Thoracic aorta (tissue), 2 donors: ENCODE measurements at places on chromosomes 16 and 17.

DNA sequence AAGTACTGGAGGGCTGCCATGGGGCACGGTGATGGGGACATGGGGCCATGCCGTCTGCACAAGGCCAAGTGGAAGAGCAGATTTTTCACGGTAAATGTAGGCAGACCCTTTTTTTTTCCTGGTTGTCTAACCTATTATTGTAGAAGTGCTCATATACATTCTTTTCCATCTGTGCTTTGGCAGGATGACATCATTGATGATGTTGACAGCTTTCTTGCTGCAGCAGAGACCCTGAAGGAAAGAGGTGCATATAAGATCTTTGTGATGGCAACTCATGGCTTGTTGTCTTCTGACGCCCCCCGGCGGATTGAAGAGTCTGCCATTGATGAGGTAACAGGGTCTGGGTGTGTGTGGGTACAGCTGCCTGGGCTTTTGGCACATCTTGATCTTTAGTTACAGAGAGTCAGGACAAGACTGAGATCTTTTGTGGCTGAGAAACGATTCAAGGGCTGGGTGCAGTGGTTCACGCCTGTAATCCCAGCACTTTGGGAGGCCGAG, 23.3 kb upstream of the SLC5A10 start:
- DNase-seq: no peak

DNA sequence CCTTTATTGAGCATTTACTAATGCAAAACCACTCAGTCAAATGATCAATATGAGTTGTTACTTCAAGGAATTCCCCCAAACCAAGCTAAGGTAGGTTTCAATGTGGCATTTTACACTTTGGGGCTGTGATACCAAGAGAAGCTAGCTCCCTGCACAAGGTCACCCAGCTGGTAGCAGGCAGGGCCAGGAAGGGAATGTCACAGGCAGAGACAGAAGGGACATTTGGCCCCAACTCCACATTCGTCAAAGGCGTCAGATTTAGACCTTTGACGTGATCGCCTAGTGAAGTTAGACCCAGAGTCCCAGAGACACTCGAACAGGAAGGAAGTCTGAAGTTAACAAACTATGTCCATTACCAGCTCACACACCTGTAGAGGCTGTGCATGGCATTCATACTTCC, 5.5 kb upstream of the SMG1 start:
- no peak for DNase-seq

DNA sequence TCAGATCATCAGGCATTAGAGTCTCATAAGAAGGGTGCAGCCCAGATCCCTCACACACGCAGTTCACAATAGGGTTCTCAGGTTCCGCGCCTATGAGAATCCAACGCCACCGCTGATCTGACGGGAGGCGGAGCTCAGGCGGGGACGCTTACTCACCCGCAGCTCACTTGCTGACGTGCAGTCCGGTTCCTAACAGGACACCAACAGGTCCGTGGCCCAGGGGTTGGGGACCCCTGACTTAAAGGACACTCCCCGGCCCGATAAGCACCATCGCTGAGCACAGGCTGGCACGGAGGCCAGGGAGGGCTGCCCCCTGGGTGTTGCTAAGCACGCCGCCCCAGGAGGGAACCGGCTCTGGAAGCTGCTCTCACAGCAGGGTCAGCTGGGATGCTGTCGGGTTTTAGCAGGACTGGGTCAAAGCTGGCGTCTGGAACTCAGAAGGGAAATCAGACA, 30.1 kb upstream of the BAHCC1 start:
- no peak for DNase-seq

DNA sequence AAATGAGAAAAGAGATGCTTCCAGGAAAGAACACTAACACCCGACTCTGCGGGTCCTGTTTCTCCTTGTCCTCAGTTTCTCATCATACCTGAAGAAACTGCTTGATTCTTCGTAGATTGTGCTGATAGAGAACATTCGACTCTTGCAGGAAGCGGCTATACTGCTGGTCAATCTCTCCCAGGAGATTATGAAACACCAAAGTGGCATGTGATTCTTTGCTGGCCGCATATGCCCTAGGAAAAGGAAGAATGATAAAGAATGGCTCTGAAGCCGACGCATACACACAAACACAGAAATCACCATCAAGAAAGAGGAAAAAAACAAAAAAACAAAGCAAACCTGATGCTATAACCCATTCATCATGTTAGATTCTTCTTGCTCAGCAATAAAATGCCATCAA, 41.8 kb downstream of the STAT3 start:
- no peak for DNase-seq

DNA sequence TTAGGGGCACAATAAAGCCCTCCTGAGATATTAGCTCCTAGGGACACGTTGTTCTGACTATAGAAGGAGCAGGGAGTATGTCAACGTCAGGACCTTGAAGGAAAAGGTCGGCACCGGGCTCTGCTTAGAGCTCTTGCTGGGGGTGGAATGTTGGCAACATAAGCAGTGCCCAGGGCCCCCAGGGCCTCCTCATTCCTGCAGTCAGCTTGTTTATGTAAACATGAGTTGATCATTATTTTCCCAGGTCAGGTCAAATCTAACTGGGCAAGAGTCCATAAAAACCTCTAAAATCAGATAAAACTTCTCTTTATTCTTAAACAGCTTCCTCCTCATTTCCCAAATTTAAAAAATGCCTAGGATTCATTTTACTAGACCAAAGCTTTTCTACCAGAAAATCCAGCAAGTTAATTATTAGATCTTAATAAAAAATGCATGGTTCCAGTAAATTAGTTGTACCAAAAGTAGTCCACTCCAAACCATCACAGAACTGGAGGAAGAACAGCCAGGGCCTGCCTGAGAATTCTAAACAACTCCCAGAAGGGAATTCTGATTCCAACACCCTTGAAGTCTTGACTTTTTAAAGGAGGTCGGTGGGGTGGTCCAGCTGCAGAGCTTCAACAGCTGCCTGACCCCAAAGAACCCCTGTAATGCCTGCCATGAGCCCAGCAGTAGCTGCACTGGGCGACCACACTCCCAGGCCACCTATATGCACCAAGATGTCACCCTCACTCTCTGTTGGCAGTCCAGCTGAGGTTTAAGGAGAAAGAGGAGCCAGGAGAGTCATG, 54.3 kb downstream of the AMFR start:
- no peak for DNase-seq

GRCh38 chr16:50313596-50314478, 47.5 kb downstream of the ADCY7 start:
- DNase-seq: no peak

GRCh38 chr16:78362524-78363135, 263.2 kb downstream of the WWOX start:
- no peak for DNase-seq

DNA sequence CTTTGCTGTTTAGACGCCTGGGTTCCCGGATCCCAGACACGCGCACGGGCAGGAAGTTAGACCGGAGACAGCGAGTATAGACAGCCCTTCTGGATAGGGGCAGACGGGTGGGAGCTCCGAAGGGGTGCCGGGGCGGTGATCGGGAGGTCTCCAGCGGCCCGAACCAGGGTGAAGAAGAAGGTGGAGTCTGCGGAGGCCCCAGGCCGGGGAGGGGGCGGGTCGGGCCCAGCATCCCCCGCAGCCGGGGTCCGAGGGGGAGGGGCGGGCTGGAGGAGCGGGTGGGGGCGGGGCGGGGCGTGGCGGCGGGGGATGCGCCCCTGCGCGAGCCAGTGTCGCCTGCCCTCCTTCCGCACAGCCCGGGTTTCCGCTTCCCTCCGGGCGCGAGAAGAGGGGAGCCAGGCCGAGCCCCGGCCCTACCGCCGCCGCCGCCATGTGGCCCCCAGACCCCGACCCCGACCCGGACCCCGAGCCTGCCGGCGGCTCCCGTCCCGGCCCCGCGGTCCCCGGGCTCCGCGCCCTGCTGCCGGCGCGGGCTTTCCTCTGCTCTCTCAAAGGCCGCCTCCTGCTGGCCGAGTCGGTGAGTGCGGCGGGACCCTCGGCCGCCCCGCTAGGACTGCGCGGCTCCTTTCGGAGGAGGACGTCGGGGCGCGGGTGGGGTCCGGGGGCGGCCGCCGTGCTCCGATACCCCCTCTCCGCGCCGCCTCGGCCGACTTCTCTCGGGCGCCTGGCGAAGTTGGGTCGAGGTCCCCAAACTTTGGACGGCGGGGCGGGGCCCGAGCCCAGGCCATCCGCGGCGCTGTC, at the start of gene CMTM3:
TSS of gene CMTM3 (plus strand) at position 329 of the 801 bp plus-strand sequence. CDS start at position 431, 102 bp downstream.
- DNase-seq: no peak

GRCh38 chr16:7650431-7650830, 317.8 kb downstream of the RBFOX1 start:
- DNase-seq: no peak

DNA sequence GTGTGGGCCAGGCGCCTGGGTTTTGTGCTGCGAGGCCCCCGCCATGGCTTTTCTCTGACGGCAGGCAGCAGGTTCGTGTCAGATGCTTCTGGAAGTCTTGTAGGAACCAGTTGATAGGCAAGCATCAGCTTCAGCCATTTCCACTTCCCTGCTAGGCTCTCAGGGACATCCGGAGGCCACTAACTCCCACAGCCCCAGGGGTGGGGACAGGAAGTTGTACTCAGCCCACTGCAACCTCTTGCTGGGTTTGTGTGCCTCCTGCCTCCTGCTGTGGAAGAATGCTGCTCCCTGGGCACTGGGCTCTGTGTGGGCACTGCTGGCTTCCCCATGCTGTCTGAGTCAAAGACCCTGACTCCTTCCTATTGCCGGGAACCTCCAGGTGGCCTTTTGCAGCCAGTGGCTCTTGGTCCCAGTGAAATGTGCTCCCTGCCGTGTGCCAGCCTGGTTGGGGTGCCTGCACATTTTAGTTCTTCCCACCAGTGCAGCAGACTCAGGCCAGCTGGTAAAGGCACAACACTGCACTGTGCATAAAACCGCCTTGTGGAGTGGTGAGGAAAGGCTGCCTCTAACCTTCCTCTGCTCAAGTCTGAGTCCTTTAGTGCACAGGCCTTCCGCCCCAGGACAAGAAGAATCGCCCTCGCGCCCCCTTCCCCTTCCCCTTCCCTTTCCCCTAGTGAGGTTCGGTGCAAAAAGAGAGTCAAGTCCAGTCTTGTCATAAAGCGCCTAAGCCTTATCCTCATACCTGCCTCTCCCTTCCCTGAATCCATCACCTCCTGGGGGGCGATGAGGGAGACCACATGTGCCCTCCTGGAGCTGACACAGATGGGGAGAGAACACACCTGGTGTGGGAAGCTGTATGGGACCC, 16.6 kb downstream of the LDHD start:
- DNase-seq: no peak

GRCh38 chr16:82340531-82340930, 170.5 kb upstream of the MPHOSPH6 start:
- no peak for DNase-seq

- DNase-seq: no peak
Observed at GRCh38 chr17:9484789-9485188, 90.8 kb downstream of the STX8 start.

DNA sequence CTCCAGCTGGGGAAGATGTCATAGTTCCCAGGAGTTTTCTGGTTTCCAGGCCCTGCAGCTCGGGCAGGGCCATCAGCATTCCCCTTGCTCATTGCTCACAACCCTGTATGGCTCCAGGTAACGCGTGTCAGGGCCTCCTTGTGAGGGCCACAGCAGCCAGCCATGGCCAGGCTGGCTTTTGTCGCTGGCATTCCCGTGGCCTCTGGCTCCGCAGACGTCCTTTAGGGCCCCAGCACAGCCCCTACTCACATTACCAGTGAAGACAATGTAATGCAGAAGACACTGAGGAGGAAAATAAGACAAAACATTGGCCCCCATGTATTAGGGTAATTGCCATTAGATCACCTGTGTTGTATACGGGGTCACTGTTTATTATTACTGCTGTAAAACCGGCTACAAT, 1799.0 kb downstream of the TP53TG3F start:
- no peak for DNase-seq

DNA sequence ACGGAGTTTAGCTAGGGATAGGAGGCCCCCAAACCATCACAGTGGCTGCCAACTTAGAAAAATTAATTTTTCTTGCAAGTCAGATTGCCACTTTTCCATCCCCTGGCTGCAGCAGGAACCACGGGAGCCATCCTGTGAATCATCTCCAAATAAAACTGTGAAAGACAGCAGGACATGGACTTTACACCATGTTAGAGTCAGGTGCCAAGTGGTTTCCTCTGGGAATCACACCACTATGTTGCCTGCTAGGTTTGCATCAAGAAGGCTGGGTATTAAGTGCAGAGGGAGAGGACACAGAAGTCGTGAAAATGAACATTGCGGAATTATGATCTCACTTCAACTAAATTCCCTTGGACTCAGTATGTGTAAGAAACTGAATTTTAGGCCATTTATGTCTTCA, 471.3 kb upstream of the GOT2 start:
- no peak for DNase-seq

- no peak for DNase-seq
Observed at GRCh38 chr17:43384476-43384862, 14.3 kb upstream of the ARL4D start.

DNA sequence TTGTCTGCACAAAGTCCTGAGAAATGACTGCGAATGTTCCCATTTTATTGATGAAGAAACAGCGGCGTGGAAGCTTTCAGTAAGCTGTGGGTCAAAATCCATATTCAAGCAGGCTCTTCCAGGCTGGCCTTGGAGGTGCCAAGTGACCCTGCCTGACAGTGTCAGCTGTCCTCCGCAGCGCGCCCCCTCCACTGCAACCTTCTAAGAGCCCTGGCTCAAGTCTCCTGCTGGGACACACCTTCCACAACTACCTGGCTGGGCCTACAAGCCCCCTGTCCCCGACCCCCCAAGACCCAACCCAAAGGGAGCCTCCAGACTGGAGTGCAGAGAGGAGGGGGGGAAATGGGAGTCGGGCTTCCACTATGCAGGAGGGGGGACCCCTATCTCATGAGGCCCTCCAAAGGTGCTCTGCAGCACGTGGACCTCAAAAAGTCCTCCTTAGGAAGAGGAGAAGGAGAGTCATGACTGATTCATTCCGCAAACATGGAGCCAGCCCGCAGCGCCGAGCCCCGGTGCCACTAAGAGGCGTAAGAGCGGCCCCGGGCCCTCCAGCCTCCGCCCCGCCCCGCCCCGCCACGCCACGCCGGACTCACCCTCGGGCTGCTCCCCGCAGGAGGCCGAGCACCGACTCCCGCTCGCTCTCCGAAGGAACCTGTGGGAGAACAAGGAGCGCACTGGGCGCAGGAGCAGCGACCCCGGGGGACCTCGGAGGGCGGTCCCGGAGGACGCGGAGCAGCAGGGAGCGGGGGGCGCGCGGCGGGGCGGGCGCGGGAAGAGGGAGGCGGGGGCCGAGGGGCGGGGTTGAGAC, 574 bp downstream of the MPP3 start:
- DNase-seq: no peak

GRCh38 chr16:84730406-84731106, 30.8 kb downstream of the USP10 start:
- no peak for DNase-seq

DNA sequence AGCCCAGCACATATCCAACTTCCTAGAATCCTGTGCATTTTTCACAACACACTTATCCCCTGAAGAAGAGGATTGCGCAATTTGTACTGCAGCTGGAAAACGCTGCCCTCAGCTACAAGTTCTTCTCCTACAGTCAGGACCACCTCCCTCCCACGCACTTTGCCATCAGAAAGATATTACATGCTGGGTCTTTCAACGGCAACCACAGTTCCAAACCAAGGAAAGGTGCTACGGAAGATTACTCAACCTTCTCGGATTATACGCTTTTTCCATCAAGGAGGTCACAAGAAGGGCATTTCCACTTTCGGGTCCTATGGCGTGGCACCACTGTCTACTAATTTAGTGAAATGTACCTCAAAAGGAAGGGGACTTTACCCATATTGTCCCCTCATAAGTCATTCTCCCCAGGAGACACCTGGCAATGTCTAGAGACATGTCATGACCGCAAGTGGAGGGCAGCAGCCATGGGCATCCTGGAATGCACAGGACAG, 35.2 kb downstream of the USP7 start:
- no peak for DNase-seq
